Right ventricle myocardium inferior (tissue), 1 donor: ENCODE measurements at places on chromosomes 2 and 18. TPM values are rescaled to one million over a fixed set of nuclear protein-coding genes. Genes with fewer than 3 reads are reported as not detected.

The POTEC gene
- not detected for total RNA-seq

The COLEC11 gene
- total RNA-seq: 1.9 TPM

GRCh38 chr2:24855726-24856125 is 62.5 kb downstream of the CENPO start:
- no peak for DNase-seq

GRCh38 chr2:70417011-70417410 is 115.1 kb upstream of the FAM136A start:
- no peak for DNase-seq
